SW480 (cell line): ENCODE measurements at places on chromosomes 7 and 10.

GRCh38 chr7:90345016-90345415 lies 1.5 kb upstream of the GTPBP10 start:
- DNase-seq: no peak

DNA sequence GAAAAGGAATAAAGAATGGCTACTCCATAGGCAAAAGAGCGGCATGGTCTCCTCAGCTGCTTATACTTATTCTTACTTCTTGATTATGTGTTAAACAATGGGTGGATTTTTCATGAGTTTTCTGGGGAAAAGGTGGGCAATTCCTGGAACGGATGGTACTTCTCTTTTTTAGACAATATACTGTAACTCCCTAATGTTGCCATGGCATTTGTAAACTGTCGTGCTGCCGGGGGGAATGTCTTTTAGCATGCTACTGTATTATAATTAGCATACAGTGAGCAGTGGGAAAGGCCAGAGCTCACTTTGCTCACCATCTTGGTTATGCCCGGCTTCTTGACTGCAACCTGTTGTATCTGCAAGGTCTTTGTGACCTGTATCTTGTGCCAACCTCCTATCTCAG lies 372.1 kb upstream of the AKR1E2 start:
- no peak for DNase-seq

GRCh38 chr10:62815381-62816075 lies 638 bp downstream of the EGR2 start:
- peak; percentile 17 for DNase-seq

DNA sequence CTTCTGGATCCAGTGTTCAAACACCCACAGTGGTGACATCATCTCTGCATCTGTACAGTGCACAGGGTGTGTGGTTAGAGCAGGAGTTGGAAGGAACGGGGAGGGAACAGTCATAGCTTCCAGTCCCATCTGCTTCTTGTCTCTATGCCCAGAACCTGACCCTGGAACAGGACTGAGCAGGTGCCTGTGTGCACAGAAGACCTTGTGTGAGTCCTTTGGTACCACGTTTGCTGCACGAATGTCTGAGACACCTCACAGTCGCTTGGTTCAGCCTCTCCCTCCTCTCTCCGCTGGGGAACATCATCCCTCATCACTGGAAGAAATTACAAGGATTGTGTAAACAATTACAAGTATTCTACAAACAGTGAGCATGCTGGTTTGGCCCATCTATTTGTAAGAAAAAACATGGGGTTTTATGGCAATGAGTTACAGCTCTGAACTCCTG lies 243.0 kb upstream of the KLF6 start:
- no peak for DNase-seq

DNA sequence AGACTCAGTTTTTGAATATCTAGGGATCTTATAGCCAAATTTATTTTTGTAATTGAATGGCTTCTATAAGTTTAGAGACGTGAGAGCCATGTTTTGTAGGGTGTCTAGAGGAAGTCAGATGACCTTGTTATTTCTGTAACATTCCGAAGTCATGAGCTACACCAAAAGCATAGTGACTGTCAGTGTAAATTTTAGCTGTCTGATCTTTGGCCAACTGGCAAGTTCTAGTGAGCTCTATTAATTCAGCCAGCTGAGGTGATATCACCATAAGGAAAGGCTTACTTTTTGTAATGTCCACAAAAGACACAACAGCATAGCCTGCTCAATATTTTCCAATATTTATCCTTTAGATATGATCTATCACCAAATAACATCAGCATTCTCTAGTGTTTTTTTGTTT lies 9.9 kb upstream of the NT5C3A start:
- no peak for DNase-seq

- DNase-seq: no peak
Measured at GRCh38 chr10:3868271-3868664, 83.3 kb upstream of the KLF6 start.

DNA sequence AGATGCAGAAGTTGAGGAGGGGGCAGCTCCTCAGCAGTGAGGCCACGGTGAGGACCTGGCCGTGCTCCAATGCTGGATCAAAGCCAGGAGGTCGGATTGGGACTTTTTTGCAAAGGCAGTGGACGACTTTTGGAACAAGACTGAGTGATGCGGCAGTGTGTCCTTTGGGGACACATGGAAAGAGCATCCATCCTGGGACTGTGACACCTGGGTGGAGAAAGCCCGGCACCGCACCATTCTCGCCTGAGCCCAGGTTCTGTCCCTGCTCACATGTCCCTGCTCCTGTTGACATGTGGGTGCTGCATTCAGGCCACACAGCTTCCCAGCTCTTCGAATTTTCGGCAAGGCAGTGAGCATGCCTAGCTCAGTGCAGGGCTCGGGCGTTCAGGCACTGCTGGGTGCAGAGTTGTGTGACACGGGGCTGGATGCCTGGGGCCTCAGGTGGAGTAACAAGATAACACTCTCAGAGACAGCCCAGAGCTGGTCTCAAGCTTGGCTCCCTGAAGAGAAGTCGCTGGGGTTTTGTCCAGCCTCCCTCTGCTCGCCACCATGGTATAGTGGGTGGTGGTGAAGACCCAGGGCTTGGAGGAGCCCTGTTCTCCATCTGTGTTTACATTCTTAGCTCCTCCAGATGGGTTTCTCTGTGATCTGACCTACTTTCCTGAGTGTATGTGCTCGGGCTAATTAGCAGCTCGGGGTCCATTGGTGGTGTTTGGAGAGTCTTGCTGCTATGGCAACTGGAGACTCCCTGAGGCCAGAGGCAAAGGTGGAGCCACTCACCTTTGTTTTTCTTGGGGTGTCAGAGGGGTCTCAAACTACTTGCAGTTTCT lies 111.7 kb upstream of the BTBD16 start:
- no peak for DNase-seq

- no peak for DNase-seq
Measured at GRCh38 chr7:157657741-157658740, 321.2 kb downstream of the DNAJB6 start.

GRCh38 chr10:81848514-81848913 lies 26.5 kb upstream of the NRG3 start:
- DNase-seq: no peak

- no peak for DNase-seq
Measured at GRCh38 chr10:12194752-12195271, 879 bp downstream of the NUDT5 start.

DNA sequence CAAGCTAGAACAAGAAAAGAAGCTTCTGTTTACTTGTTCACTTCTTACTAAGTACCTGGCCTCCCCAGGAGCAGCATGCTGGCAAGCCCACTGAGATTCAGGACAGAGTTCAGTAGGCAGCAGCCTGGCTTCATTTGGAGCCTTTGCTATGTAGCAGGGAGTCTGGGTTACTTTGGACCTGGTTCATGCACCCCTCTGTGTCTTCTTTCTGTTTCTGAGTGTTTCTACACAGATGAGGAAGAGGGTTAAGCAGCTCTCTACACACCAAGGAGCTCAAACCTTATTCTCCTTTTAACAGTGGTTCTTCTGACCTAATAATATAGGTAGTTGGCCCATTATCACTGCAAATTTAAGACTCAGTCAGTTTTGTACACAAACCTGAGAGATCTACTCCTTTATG lies 152.9 kb downstream of the ARID5B start:
- no peak for DNase-seq

DNA sequence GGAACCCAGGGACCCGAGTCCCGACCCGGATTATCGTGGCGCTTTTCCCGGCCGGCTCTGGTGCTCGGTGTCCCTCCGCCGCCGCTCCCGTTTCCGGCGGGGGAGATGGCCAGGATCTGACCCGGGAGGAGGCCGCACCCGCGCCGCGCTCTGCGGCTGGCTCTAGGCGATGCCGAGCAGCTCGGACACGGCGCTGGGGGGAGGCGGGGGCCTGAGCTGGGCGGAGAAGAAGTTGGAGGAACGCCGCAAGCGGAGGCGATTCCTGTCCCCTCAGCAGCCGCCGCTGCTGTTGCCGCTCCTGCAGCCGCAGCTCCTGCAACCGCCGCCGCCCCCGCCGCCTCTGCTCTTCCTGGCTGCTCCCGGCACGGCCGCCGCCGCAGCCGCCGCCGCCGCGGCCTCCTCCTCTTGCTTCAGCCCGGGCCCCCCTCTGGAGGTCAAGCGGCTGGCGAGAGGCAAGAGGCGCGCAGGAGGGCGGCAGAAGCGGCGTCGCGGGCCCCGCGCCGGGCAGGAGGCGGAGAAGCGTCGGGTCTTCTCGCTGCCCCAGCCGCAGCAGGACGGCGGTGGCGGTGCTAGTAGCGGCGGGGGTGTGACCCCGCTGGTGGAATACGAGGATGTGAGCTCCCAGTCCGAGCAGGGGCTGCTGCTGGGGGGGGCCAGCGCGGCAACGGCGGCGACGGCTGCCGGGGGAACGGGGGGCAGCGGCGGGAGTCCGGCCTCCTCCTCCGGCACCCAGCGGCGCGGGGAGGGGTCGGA lies 593 bp downstream of the CDK13 start:
- peak; percentile 51 for DNase-seq

DNA sequence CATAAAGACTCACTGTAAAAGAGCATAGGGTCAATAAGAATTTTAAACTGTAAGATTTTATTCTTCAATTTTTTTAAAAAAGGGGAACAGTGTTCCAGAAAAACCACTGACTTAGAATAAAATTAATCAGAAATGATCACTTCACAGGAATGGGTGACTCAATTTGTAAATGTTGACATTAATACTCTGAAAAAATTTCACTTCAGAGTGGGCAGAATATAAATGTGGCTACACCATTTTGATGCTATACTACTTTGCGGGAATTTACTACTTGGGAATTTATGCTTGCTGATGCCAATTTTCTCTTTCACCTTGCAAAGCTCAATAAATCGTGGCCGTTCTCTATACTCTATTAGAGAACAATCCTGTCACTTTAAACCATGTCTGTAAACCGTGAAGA lies 126.9 kb downstream of the HIBADH start:
- DNase-seq: no peak

GRCh38 chr10:121788717-121789116 lies 139.1 kb downstream of the ATE1 start:
- no peak for DNase-seq

GRCh38 chr7:8143151-8143874 lies 118.7 kb downstream of the ICA1 start:
- no peak for DNase-seq

DNA sequence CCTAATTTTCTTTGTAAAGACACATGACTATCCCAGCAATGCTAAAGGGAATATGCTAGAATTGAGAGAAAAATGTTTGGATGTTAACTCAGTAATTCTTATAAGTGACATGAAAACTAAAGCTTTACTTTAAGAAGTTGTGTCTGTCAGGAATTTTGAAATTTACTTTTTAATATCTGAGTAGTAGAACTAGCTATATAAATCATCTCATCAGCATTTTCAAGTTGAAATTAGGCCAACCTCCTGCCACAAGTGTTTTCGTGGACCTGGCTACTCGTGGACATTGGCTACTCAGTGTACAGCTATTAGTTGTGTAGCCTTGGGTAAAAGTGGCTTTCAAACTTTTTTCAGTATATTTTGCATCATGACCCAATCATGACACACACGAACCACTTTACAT lies 70.5 kb downstream of the ADD3 start:
- DNase-seq: no peak

GRCh38 chr7:47552621-47553020 lies 29.3 kb downstream of the TNS3 start:
- DNase-seq: no peak

DNA sequence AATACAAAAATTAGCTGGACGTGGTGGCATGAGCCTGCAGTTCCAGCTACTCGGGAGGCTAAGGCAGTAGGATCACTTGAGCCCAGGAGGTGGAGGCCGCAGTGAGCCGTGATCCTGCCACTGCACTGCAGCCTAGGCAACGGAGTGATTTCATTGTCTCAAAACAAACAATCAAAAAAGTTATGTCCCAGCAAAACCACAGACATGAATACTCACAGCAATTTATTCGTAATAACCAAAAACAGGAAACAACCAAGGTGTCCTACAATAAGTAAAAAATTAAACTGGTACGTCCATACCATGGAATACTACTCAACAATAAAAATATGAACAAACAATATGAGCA lies 11.6 kb upstream of the CYTH3 start:
- peak; percentile 67 for DNase-seq

GRCh38 chr7:123622660-123623386 lies 21.2 kb downstream of the ASB15 start:
- DNase-seq: peak; percentile 32

- no peak for DNase-seq
Measured at GRCh38 chr10:121611393-121612159, 13.3 kb upstream of the FGFR2 start.

GRCh38 chr7:138872576-138872975 lies 74.6 kb upstream of the ATP6V0A4 start:
- peak; percentile 71 for DNase-seq

DNA sequence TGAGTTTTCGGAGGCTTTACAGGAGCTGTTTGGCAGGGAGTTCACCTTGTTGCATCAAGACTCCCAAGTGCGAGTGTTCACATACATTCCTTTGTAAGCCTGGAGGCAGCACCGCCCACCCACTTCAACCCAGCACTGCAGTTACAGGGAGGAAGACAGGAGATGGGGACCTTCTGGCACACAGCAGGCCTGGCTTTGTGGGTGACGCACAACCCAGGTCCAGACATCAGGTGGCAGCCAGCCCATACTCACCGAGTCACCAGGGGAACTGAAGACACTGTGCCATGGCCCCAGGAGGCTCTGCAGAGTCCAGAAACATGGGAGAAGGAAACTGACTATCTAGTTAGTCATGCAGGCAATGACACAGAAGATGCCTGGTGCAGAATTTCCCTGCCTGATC lies 305.9 kb upstream of the RNF32 start:
- DNase-seq: peak; percentile 11

DNA sequence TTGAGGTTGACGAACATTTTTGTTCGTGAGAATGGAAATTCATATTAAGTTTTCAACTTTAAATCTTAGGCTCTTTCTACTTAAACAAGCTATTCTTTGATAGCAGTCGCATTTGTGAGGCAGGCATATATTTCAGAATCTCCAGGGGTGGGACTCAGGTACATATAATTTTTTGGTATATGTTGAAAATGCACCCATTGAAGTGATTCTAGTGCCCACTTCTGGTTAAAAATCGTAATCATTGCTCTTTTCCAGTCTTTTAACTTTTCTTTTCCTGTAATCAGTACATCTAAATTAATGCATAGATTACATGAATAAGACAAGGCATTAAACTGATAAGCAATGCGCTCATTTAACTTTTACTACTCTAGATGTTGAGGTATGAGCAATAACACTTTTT lies 67.8 kb downstream of the ZNRF2 start:
- no peak for DNase-seq

GRCh38 chr7:4883372-4884144 lies at the start of gene RADIL:
TSS of gene RADIL (minus strand) at chr7:4883716. CDS start at chr7:4878139, 5,577 bp downstream.
- DNase-seq: peak; percentile 66

DNA sequence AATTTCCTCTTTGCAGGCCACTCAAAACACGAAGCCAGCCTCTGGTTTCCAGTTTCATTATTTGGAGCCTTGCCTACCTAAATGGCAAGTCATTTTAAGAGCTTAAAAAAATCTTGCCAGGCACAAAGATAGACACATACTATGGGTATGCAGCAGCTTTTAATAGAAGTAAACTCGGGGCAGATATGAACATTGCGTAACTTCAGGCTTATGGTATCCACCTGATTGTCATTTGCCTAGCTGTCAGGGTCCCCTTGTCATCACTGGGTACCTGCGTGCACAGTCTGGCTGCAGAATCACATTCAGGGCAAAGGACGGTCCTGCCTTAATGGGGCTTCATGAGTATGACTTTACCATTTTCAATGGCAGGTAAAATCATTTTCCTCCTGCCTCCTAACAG lies 466.1 kb upstream of the NRP1 start:
- DNase-seq: no peak
